H1 (cell line): ENCODE measurements at places on chromosomes 7 and 10. TPM values are rescaled to one million over a fixed set of nuclear protein-coding genes. Genes with fewer than 3 reads are reported as not detected.
A peak's percentile ranks its signal among the peaks of the same experiment; 100 is the strongest.

- DNase-seq: no peak
Measured at GRCh38 chr10:44651834-44652233, 259.3 kb upstream of the TMEM72 start.

- no peak for DNase-seq
Measured at GRCh38 chr10:63478564-63478963, 12.8 kb upstream of the JMJD1C start.

GRCh38 chr10:102152545-102152890 lies 329 bp downstream of the NOLC1 start:
- no peak for DNase-seq

DNA sequence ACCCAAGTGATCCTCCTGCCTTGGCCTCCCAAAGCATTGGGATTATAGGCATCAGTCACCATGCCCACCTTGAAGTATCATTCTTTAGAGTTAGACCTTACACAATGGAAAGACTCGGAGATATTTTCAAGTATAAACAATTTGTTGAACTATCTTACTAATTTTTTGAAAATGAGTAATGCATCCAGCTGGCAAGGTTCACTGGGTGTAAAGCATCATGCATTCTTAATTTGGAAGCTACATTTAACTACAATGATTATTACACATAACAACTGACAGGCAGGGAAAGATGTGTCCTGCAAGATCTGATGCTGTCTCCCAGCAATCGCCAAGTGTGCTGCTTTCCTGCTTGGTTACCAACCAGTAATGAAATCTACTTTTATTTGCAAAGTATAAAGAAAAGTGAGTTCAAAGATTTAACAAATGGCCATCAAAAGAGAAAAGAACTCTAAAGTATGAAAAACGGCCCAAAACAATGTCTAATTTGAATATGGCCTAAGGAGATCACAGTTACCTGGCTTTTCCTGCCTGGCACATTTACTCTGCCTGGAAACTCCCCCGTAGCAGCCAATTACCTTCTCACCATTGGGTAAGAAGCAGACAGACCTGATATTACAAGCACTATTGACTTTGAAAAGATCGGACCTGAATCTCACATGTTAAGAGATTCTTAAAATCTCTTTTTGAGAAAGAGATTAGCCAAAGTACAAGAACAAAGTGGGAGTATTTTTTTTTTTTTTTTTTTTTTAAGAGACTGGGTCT lies 59.3 kb upstream of the NMT2 start:
- no peak for DNase-seq

GTF2IRD2 gene
- total RNA-seq: 4.3 and 4.5 TPM in 2 replicates

- no peak for DNase-seq
Measured at GRCh38 chr10:12501324-12501723, 152.0 kb downstream of the CAMK1D start.

DNA sequence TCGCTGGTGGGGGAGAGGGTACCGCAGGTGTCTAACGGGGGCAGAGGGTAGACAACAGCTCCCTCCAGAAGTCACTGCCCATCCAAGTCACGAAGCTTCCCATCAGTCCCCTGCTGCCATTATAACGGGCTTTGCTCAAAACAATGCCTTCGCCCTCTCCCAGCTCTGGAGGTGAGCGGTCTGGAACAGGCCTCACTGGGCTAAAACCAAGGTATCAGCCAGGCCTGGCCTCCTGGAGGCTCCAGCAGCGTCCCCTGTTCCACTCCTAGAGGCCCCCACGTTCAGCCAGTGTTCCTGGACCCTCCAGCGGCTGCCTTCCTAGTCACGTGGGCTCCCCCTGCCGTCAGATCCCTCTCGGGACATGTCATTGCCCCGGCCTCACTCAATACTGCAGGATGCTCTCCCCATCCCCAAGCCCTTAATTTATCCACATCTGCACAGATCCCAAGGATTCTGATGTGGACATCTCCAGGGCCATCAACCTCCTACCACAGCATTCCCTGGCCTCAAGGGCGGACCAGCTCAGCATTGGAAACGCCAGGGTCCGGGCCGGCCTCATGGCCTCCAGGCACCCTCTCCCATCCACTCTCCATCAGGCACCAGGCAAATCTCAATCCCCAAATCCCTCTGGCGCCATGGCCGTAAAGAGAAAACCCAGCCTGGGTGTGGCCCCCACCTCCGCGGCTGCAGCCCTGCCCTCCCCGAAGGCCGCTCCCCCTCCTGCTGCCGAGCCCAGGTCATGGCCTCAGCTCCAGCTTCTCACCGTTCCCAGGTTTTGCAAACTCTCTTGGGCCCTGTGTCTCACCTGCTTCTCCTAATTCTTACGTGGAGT lies 104.1 kb upstream of the FAM20C start:
- peak; percentile 62 for DNase-seq
